ENCODE measurements at places on chromosomes 6 and 20.

- DNase-seq: no peak
Measured at GRCh38 chr6:165580136-165580535, 82.9 kb downstream of the PDE10A start.

GRCh38 chr20:55668631-55669030, 336.7 kb downstream of the CBLN4 start:
- DNase-seq: no peak

GRCh38 chr6:150304429-150304828, 64.4 kb upstream of the IYD start:
- no peak for DNase-seq

DNA sequence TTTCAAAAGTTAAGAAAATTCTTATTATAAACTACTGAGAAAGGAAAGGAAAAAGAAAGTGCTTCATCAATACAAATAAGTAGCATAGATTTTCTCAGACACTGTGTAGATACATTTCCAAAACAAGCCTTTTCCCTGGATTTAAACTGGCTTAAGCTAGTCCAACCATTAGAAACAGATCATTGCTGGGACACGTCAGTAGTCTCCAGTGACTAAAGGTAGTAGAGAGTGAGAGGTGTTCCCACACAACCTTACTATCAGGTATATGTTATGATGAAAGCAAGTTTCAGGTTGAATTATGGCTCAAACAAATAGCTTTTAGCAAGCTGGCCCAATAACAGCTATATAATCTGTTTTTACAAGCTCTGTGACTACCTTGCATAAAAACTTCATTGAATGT, 47.3 kb upstream of the SLC2A12 start:
- DNase-seq: no peak

GRCh38 chr6:157513004-157513603, 132.1 kb downstream of the ZDHHC14 start:
- DNase-seq: no peak
